ENCODE measurements at places on chromosomes 7 and 10.
A peak's percentile ranks its signal among the peaks of the same experiment; 100 is the strongest.

- DNase-seq = no peak
Measured at GRCh38 chr7:80449836-80450235, 62.0 kb downstream of the GNAT3 start.

DNA sequence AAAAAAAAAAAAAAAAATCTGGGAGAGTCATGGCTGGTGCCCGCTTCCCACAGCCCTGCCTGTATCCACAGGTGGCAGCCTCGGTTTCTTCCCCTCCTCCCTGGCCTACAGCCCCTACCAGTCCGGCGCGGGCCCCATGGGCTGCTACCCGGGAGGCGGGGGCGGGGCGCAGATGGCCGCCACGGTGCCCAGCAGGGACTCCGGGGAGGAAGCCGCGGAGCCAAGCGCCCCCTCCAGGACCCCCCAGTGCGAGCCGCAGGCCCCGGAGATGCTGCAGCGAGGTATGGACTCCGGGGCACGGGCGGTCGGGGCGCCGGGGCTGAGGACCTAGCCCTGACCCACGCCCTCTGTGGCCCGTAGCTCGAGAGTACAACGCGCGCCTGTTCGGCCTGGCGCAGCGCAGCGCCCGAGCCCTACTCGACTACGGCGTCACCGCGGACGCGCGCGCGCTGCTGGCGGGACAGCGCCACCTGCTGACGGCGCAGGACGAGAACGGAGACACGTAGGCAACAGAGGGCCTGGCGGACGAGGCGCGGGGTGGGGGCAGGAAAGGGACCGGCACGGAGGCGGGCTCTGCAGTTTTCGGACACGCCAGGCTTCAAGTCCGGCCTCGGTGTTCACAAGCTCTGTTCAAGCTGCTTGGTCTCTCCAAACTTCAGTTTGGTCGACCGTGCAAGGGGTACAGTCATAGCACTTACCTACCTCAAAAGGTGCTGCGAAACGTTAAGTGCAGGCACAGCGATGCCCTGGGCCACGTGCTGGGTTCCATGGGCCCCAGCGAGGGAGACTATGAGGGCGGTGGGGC lies 3.9 kb downstream of the NFKB2 start:
- peak; percentile 72 for DNase-seq

DNA sequence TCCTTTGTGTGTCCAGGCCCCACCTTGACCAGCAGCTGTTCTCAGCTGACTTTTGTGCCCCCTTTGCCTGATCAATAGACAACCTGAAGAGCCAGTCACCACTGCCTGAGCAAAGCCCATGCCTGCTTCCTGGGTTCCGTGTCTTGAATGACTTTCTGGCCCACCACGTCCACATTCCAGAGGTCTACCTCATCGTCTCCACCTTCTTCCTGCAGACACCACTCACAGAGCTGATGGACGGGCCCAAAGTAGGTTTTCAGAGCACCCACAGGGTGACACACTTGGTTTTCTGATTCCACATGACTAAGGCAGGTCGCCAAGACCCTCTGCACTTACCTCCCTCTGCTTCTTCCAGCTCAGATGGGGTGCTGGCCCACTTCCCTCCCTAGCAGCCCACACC lies 126.8 kb downstream of the WDFY4 start:
- DNase-seq = no peak

- no peak for DNase-seq
Measured at GRCh38 chr10:34503704-34504103, 311.4 kb downstream of the PARD3 start.

- DNase-seq = no peak
Measured at GRCh38 chr7:26856176-26856985, 8.0 kb downstream of the SKAP2 start.

- DNase-seq = no peak
Measured at GRCh38 chr10:64859911-64860310, 1338.7 kb downstream of the REEP3 start.

DNA sequence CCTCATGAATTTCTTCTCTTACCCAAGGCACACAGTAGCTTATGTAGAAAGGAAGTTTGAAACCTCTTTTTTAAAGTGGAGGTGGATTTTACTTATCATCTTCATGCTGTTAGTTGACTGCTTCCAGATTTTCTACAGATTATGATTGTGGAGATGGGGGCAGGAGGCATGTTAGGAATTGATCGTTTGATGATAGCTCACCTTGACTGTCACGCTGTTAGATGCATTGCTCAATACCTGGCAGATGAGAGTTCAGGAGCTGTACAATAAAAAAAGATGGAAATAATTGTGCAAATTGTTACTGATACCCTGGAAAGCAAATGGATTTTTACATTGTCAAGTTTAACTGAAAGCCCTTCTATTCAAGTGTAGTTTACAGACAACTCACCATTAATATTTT lies 340.3 kb downstream of the PLXDC2 start:
- DNase-seq = no peak

GRCh38 chr10:129966889-129967578 lies 3.0 kb upstream of the EBF3 start:
- no peak for DNase-seq

DNA sequence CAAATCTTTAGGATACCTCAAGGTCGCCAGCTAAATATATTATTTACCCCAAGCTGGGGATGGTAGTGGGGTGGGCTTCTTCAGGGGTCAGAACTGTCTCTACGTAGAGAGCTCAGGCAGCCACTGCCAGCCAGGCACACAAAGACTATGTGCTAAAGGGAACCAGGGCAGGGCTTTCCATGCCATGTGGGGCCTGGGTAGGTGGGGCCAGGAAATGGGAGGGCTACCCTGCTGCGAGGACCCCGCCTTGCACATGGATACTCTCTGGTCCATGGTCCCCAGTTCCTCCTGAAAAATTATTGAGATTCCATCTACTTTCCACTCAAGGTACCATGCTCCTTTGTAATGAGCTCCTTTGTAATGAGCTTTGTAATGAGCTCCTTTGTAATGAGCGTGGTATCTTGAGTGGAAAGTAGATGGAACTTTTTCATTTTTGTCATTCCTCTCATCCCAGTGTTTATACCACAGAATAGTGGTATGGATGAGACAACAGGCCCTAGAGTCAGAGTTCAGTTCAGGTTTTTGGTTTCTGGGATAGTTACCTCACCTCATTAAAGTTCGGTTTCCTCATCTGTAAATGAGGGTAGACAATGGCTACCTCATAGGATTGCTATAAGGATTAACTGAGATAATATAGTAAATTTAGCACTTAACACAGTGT lies 5.8 kb downstream of the SYNPO2L start:
- no peak for DNase-seq

DNA sequence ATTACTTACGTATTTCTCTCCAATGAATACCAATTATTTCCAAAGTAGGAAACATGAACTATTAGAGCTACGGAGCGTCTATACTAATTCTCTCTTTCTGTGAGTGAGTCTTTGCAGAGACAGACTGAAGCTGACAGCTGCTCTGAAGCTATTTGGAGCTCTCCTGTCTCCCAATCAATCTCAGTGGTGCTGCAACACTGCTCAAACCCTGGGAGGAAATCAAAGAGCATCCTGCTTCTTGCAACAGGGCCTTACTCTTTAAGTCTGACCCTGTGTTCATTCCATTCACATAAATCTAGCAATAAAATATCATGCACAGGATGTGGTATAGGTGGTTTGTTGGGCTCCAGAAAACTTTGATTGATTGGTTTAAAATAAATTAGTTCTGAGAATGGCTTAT lies 685.7 kb upstream of the IGFBP3 start:
- no peak for DNase-seq

DNA sequence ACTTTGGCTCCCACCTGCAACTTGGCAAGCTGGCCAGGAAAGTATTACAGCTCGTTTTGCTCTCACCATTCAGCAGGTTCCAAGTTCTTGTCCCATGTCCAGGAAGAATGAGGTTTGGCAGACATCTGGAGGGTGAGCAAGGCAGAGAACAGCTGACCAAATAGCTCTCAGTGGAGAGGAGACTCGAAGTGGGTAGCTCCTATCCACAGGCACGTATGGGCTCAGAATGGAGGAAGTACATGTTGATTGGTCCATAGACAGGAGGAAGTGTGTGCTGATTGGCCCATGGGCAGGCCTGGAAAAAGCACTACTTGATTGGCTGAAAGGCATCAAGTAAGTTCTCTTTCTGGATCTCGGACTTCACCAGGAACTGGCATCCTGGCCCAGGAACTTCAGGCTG lies 3.0 kb upstream of the NCAPG2 start:
- no peak for DNase-seq

- DNase-seq = no peak
Measured at GRCh38 chr10:96257944-96258343, 13.4 kb downstream of the BLNK start.

GRCh38 chr10:89086801-89087521 lies 96.4 kb downstream of the FAS start:
- no peak for DNase-seq

GRCh38 chr7:158285383-158285770 lies 302.2 kb downstream of the PTPRN2 start:
- DNase-seq = no peak

DNA sequence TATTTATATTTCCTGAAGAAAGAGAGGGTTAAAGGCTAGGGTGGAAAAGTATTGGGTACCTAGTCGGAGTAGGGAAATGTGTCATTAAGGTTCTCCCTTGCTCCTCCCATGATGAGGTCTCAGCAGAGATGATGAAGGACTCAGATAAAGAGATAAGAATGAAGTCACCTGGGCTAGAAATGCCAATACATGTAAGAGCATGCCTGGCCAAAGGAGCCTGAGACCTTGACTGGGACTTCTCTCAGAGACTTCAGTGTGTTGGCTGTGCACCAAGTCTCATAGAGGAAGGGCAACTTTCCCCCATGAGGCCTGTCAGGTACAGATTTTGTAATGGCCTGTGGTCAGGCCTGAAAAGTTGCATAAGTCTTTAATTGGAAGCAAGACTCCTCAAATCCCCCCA lies 361.0 kb upstream of the CDC14C start:
- DNase-seq = no peak

- DNase-seq = no peak
Measured at GRCh38 chr10:75866731-75867130, 435.3 kb downstream of the LRMDA start.

- DNase-seq = no peak
Measured at GRCh38 chr7:10821156-10821555, 152.5 kb upstream of the PHF14 start.

- DNase-seq = no peak
Measured at GRCh38 chr7:37411444-37412034, 37.1 kb downstream of the ELMO1 start.

DNA sequence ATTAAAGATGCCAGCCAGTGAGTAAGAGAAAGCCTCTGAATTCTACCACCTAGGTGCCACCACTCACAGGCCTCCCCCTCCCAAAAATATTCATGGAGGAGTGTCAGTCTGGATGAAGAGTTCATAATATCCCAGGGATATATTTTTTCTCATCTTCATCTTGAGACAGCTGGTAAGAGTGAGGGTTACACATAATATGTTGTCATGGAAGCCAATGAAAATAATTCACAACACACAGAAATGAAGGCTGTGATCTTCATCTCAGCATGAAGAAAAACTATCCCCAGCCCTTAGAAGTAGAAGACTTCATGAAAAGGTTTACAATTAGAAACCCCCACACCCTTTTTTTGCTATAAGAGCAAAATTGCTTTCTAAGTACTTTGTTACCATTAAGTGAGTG lies 175.6 kb downstream of the DNAH11 start:
- no peak for DNase-seq

GRCh38 chr7:117775801-117776200 lies 97.4 kb downstream of the CTTNBP2 start:
- DNase-seq = no peak

DNA sequence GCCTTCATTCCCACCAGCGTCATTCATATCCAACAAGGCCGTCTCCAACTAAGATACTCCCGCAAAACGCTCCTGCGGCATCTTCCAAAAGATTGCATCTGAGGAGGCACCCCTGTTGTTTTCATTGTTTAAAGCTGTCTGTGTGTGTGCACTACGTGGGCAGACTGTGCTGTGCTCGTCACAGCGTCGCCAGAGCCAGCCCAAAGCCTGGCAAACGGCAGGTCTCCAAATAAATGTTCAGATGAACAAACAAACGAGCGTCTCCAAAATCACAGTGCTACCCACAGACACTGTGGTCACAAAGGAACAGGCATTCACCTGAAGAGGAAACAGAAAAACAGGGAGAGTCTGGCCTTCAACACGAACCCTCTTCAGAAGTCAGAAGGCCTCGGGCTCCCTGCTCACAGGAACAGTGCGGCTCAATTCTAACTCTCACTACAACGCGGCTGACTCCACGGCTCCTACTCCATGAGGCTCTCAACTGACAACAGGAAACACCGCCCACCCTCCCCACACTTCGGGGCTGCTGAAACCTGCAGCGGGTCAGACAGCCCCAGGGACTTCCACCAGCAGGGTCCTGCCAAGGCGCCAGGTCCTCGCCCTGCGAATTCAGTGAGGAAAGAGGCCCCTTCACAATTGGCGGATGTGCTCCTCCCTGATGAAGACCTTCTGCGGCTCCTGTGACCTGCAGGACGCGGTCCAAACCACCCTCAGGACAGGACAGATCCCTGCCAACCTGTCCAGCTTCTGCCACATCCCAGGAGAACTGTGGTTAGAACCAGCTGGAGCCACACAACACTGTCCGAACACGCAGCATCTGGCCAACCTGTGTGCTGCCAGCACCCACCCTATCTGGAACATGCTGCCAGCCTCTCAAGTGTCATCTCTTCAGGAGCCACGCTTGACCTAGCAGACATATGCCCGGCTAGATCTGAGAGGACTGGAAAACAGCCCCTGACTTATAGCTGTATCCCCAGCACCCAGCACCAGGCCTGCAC lies 36.1 kb downstream of the MAD1L1 start:
- no peak for DNase-seq

DNA sequence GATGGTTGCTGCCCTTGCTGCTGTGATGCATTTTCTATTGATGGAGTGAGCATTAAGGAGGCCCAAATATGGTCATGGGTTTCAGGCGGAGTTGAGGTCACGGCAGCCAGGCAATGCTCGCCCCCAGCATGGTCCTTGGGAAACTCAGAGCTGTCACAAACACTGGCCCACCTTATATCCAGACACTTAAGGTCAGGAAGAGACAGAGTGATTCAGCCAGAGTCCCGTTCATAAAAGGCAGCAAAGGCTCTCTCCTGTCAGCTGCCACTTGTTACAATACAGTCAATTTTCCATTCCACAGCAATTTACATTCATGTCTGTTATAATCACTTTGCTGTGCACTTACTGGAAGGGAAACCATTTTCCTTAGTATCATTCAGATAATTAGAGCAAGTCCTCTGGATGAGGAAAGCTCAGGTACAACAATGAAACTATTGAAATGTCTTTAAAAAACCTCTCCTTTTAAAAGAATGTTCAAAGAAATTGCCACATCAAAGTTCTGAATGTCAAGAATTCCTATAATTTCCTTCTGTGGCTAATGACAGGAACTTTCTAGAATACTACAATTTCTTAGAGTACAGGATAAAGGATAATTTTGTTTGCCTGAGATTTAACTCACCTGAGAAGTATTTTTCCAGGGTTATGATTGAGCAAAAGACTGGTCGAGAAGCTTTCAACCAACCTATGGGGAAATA lies 14.8 kb upstream of the ANKRD1 start:
- DNase-seq = no peak

- DNase-seq = no peak
Measured at GRCh38 chr10:124220547-124220946, 127.1 kb upstream of the CHST15 start.

- DNase-seq = no peak
Measured at GRCh38 chr7:28505867-28506266, 93.5 kb downstream of the CREB5 start.

All from stimulated activated CD4-positive, alpha-beta T cell treated with anti-CD3 and anti-CD28 coated beads, Interleukin-15, amount 100 ng/mL, for 1 hour (primary cell).